ENCODE measurements at places on chromosomes 6 and 20.
A peak's percentile ranks its signal among the peaks of the same experiment; 100 is the strongest.

DNA sequence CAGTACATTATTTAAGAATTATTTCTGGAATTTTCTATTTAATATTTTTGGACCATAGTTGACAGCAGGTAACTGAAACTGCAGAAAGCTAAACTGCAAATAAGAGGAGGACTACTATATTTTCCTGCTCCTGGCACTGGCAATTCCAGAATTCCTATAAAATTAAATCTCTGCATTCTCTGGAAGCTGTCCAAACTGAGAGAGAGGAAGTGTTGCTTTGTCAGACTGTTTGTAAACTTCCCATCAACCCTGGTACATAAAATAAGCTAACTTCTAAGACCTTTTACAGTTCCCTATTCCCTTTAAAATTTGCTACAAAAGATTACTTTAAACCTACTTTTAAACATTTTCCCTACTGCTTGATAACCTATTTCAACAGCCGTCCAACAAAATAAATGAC lies 196.1 kb upstream of the RUNX2 start:
- peak; percentile 47 for DNase-seq

DNA sequence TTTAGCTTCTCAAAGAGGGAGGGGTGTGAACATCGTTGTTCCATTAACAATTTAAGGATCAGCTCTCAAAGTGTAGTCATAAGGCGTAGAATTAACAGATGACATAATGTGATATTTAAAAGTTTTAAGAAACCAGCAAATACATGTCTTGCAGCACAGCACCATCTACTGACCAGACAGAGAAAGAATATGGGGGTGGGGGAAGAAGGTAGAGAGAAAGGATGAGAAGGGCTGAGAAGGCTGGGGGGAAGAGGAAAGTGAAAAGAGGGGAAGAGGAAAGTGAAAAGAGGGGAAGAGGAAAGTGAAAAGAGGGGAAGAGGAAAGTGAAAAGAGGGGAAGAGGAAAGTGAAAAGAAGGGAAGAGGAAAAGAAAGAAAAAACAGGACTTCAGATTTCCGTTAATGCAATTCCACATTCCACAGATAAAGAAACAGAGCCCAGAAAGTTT lies 80.9 kb downstream of the HAO1 start:
- DNase-seq, result peak; percentile 54

DNA sequence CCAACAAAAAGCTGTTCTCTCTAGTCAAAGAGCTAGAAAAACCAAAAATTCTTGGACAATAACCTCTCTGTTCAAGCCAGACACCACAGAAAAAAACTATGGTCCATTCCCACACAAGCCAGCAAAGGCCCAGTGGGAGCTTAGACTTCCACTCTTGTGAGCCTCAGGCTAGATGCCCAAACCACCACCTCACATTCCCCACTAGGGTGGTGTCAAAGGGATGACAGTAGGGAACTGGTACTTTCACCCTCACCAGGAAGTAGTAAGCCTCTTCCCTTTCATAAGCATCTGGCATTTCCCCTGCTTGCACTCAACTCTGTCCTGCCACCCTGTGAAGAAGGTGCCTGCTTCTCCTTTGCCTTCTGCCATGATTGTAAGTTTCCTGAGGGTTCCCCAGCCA lies 58.4 kb upstream of the RNF217 start:
- DNase-seq, result no peak

DNA sequence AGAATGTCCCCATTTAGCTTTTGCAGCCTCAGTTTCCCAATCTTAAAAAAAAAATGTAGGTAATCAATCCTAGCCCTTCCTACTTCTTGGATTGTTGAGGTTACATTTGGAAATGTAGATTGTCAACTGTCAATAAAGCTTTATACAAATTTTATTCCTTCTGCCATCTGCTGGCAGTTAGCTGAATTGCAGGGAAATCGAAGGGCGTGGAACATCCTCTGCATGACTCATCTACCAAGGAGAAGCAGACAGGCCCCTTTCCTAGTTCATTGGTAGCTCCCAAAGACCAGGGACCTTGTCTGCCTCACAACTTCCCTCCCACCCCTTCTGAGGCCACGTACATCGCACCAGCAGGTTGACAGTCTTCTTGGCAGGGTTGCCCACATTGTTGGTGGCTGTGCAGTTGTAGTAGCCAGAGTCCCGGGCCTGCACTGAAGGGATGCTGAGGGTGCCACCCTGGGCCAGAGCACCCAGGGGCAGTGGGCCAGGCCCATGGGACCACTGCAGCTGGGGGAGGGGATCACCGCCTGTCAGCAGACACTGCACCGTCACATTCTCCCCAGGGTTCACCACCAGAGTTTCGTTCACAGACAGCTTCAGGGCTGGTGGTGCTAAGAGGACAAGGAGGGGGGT lies 43.6 kb downstream of the MDGA1 start:
- DNase-seq, result peak; percentile 35

DNA sequence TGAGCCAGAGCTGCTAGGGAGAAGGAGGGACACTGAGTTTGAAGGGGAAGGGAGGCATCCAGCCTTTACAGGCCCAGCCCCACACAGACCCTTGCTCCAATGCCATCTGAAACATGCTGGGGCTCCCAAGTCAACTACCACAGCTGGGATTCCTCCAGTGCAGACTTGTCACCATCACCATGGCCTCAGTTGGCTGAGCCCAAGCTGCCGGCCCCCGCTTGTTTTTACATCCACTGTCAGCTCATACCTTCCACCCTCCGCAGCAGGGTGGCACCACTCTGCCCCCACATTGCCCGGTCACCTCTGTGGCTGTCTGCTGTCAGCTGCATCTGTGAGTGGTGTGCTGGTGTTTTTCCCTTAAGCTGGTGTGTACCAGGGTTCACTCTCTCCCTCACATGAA lies 26.1 kb downstream of the GFOD1 start:
- no peak for DNase-seq

DNA sequence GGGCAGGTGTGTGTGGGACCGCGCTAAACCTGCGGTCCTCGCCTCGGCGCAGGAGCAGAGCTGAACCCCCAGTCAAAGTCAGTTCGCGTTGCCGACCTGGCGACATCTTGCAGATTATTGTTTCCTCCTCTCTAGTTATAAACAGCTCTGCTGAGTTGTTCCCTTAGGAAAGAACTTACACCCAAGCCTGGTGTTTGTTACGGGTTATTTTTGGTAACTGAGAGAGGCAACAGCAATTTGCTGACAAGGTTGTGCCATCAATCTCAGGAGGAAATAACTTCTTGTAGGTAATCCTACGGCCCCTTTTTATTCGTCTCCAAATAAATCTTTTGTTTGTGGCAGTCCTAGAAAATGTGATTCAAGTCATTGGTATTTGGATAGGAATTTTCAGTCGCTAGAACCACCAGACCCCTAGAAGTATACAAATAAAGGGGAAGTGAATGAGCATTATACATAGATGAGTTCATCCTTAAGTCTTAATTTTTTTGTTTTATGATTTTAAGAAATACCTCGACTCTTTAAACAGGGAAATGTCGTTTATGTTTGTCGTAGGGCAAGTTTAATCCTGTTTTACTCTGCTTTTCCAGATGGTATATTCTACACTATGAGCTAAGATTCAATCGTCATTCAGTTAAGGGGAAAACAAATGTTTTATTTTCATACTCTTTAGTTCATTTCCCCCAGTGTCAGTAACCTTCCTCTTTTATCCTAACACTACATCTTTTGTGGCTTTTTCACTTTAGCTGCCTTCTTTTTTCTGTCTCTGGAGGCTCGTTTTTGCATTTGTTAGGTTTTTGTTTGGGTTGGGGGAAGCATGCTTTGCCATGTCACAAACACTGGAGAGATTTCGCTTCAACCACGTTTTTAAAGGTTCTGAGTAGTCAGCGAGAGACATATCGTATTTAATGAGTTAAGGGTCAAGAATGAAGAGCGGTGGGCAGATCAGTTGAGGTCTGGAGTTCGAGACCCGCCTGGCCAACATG lies 1.2 kb downstream of the PM20D2 start:
- peak; percentile 51 for DNase-seq

GRCh38 chr20:39452583-39453340 lies 490.6 kb downstream of the DHX35 start:
- no peak for DNase-seq

DNA sequence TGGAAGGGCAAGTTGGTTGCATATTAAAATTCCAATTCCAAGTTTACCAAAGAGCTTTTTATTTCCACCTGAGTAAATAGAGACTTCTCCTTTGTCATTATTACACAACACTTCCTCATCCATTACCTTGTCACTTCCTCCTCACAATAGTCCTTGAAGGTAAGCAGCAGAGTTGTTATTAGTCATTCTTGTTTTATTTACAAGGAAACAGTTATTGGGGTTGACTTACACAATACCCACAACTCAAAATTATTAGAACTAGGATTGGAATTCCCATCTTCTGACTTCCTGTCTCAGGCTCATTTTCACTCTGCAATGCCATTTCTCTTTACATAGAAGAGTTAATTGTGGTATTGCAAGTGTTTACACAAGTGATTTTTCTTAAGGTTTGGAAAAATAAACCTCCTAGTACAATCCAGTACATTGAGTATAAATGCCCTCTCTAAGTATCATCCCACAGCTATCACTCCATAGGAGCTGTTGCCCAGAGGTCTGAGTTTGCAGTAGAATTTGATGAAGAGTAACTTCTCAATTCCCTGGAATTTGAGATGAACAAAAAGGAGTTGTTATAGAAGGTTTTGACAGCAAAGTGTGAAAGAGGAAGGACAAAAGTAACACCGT lies 28.9 kb upstream of the MTRF1L start:
- DNase-seq, result peak; percentile 23

- no peak for DNase-seq
Measured at GRCh38 chr6:146408583-146408982, 135.1 kb upstream of the RAB32 start.

DNA sequence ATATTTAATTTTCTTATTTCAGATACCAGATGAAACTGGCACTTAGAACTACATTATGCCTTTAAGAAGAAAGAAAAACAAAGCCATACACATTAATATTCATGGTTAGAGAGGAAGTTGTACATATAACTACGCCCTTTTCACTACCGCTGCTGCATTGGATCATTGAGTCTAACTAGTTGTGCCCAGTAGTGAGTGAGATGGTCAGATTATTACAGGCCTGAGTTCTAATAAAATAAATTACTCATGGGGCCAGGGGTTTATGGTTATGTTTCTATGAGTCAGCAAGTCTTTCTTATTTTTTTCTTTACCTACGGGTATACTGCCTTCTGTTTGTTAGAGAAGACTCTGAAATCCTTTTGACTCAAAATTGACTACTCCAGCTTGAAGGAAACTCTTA lies 11.5 kb downstream of the RIOK1 start:
- DNase-seq, result no peak

- DNase-seq, result peak; percentile 80
Measured at GRCh38 chr6:33622456-33623431, 1.6 kb downstream of the ITPR3 start.

DNA sequence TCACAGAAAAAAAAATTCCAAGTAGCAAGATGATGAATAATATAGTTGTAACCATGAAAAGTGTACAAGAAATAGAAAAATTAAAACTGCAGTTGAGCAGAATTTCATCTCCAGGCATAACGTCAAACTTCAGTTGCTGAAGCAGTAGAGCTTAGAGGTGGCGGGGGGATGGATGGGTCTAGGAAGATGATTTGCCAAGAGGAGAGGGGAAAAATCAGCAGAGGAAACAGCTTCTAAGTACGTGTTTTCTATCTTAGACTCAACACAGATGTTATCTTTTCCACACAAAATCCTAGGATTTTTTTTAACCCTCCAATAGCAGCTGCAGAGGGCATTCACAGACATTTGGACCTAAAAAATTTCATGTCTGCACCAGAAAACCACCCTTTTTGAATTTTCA lies 136.0 kb downstream of the OPN5 start:
- no peak for DNase-seq

DNA sequence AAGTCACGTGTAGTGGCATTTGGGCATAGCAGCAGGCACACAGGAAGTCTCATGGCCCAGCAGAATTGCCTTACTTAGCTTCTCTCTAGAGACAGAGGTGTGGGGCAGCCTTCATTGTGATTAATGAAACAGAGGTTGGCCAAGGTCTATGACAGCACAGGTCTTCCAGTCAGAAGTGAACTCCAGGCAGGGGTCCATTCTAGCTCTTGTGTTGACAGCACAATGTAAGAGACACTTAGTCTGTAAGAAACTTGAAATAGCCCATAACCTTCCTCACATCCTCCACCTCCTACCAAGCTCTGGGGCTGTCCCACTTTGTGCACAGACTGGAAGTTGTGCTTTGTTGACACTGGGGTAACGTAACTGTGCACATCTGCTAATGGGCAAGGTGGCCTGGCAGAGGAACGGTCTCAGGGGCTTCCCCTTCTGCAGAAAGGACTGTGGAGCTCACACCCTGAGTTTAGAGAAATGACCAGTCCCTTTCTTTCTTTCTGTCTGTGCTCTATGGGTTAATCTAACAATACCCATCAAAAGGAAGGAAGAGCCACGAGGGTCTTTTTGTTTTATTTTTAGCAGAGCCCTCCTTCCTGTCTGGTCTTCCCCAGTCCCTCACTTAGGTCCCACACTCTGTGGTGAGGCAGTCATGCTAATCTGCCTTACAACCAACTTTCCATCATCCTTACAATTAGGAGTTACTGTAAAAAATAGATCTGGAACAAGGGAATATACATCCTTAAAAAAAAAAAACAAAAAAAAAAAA lies 35.6 kb upstream of the TAGAP start:
- no peak for DNase-seq

- no peak for DNase-seq
Measured at GRCh38 chr6:41939848-41940758, 1.5 kb downstream of the CCND3 start.

GRCh38 chr20:22914291-22914690 lies 120.8 kb upstream of the SSTR4 start:
- DNase-seq, result no peak

- no peak for DNase-seq
Measured at GRCh38 chr6:13305288-13305687, 23.0 kb downstream of the TBC1D7 start.

- DNase-seq, result no peak
Measured at GRCh38 chr6:110550353-110550752, 73.9 kb upstream of the SLC22A16 start.

DNA sequence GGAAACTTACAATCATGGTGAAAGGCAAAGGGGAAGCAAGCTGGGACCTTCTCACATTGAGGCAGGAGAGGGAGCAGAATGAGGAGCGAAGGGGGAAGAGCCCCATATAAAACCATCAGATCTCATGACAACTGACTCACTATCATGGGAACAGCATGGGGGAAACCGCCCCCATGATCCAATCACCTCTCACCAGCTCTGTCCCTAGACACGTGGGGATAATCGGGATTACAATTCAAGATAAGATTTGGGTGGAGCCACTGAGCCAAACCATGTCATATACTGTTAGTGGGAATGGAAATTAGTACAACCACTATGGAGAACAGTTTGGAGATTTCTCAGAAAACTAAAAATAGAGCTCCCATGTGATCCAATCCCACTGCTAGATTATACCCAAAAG lies 163.7 kb downstream of the MANEA start:
- no peak for DNase-seq

GRCh38 chr20:62387219-62387913 lies 463 bp downstream of the RPS21 start:
- no peak for DNase-seq
